SHP77 (cell line): ENCODE measurements at places on chromosomes 11 and 22.
A peak's percentile ranks its signal among the peaks of the same experiment; 100 is the strongest.

GRCh38 chr11:30285416-30286121, 37.3 kb upstream of the ARL14EP start:
- DNase-seq = no peak

DNA sequence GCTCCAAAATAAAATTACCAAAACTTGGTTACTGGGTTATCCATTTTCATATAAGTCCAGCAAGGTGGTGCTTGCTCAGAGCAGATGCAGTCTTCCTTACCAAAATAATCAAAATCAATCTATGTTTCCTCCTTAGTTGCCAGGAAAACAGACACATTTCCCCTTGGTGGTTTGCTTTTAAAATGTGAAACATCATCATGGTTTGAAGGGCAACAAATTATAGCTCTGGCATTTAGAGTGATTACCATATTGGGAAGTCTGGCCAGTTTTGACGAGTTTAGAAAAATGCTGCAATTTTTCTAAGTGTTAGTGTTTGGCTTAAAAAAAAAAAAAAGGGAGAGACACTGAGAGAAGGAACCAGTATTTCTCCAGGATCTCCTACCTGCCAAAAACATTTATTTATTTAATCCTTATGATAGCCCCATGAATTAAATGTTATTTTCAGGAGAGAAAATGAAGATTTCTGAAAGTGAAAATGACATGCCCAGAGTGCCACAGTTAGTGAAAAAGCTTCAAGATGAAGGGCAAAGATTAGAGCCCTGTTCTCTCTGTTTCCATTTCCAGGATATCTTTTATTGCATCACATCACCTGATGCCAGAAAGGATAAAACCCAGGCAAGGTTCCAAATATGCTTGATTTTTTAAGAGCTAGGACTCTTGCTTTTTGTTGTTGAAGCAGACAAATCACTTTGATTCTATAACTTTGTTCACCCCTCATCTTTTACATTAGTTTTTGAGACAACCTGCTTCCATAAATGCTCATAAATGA, 29.6 kb upstream of the TBCEL start:
- DNase-seq = no peak

DNA sequence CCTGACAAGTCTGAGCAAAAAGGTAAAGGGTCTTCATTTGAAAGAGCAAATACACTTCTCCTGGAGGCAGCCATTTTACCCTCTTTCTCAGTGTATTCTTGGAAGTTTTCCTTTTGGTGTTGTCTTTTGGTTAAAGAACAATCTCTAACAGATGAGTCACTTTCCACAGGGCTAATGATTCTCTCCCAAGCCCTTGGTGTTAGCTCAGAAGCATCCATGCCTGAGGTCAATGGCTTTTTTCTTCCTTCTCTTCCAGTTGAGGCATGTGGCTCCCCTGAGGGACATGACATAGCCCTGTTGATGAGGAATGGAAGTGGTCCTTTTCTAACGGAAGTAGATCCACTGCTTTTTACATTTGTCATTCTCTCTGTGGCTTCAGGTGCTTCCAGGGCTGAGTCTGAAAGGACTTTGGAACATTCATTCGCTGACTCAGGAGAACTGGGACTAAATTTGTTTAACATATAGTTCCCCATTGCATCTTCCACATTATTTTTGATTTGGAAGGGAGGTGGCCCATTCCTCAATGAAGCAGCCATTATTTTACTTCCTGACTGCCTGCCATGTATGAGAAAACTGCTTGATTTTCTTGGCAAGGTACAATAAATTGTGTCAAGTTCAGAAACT, 13.8 kb upstream of the POGLUT3 start:
- DNase-seq = no peak

GRCh38 chr11:47434011-47434786, 8.0 kb upstream of the PSMC3 start:
- no peak for DNase-seq

DNA sequence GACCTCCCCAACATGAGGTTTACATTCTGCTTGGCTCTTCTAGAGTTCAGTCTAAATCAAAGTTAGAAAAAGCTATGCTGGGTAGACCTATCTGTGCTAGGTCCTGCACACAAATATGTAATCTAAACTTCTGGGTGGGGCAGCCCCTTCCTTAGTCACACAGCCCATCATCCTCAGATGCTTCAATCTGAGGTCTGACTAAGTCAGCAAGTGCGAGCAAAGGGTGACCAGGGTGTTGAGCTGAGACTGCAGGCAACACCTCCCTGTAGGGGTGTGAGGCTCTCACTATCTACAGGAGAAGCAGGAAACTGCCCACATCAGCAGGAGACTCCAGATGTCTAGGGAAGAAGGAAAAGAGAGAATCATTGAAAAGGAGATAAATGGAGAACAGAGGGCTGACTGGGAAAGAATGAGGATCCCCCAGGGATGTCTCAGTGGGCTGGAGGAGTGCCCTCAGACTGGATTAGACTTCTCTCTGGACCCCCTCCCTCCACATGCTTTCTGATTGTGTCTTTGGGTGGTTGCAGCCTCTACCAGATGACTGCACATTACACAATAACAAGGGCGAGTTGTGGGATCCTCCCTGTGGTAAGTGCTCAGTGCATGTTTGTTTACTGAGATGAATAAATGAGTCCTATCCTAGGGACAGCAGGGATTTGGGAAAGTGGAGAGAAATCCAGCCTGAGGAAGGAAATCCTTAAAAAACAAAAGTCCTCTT, 266.2 kb upstream of the PLET1 start:
- no peak for DNase-seq

DNA sequence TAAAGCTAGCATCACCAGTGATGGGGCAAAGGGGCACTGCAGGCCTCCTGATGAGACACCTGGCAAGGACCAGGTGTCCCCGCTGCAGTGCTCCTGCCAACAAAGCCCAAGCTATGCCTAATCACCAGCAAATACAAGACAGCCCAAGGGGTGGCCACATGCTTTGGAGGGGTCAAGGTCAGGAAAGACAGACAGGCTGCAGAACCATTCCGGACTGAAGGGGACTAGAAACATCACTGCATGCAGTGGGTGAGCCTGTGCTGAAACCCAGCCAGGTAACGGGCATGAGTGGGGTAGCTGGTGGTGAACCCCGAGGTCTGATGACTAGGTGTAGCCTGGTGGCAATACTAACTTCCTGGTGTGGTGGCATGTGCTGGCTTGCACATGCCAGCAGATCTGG, 111.1 kb downstream of the MED15 start:
- DNase-seq = no peak

DNA sequence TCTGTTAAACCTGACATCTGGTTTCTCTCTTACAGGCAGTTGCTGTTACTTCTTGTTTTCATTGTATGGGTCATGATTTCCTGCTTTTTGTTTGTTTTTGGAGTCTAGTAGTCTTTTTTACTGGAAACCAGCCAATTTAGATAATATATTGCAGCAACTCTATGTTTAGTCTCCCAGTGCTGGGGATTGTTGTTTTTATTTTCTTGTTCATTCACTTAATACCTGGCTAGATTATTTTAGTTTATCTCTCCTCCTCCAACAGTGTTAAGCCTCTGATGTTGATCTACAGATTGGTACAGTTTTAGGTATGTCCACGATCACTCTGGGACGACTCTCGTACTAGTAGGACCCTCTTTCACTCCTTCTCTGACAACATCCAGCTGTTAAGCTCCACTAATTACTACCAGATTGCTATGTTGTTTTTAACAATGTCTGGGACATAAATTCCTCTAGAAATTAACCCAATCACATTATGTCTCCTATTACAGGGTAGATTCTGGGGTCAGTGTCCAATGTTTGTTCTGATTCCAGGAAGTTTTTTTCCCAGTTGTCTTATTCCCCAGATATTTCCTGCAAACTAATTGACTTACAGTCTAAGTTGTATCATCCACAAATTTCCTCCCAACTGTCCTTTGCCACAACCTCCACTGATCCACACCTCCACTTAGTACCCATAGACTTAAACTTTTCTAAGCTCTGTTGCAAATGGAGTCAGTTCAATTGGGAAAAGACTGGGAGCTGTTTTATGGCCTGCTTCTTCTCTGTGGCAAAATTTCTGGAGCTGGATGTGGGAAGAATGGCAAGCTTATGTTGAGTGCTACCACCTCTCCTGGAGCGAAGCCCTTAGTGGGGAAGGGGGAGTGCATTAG, 1280.6 kb upstream of the CNTN5 start:
- peak; percentile 18 for DNase-seq

DNA sequence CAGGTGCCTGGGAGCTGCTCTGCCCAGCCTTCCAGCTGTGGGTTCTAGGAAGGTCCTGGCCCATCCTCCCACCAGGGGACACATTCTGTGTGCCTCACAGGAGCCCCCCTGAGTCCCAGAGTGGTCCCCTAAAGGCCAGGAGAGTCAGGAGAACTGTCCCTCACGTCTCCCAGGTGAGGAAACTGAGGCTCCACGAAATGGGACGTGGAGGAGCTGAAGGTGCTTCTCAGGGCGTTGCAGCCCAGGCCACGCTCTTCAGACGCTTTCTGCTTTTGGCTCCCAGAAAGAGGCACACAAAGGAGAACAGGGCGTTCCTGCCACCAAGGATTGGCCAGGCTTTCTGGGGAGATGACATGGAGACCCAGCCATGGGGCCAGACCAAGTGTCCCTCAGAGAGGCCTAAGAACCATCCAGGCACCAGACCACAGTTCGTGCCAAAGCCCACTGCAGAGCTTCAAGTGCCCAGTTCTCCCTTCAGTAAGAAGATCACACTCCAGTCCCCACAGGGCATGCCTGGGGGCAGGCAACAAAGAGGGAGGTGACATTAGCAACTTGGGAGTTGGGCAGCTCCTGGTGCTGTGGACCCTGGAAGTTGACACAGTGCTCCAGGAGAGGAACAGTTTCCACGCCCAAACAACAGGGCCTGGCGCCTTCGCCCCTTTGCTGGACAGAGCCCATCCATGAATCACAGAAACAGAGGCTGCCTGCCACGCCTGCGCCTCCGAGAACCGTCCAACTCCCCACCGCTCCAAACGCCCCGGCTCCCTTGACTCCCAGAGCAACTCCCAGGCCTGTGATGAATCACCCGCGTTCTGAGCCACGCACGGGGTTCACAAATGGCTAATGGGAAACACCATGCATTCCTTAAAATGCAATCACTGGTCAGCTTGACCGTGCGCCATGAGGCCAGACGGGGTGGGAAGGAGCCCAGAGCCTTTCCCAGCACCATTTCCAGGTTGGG, 589.2 kb downstream of the BRD1 start:
- DNase-seq = no peak

DNA sequence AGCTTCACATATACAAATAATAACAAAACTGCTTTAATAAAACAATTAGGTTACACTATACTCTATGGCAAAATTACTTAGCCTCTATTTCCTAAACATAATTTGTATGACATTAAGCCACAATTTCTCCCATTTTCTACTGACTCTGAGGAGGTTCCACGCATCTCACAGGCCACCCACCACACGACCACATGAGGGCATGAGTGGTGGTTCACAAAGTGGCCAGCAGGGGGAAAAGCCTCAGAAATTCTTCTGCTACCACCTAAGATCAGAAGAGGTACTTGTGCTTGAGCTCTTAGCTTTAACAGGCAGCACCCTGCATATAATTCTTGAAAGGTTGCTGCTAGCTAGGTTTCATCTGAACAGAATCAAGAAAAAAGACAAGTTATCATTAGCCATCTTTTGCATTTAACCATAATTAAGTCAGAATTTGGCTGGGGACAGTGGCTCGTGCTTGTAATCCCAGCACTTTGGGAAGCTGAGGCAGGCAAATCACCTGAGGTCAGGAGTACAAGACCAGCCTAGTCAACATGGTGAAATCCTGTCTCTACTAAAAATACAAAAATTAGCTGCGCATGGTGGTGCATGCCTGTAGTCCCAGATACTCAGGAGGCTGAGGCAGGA, 7.7 kb downstream of the LPXN start:
- DNase-seq = peak; percentile 1

- peak; percentile 44 for DNase-seq
Measured at GRCh38 chr11:111977146-111978027, 40.2 kb downstream of the DIXDC1 start.

GRCh38 chr11:45209000-45209879, 62.8 kb downstream of the PRDM11 start:
- no peak for DNase-seq

- DNase-seq = no peak
Measured at GRCh38 chr22:49301398-49302149, 526.1 kb downstream of the BRD1 start.

DNA sequence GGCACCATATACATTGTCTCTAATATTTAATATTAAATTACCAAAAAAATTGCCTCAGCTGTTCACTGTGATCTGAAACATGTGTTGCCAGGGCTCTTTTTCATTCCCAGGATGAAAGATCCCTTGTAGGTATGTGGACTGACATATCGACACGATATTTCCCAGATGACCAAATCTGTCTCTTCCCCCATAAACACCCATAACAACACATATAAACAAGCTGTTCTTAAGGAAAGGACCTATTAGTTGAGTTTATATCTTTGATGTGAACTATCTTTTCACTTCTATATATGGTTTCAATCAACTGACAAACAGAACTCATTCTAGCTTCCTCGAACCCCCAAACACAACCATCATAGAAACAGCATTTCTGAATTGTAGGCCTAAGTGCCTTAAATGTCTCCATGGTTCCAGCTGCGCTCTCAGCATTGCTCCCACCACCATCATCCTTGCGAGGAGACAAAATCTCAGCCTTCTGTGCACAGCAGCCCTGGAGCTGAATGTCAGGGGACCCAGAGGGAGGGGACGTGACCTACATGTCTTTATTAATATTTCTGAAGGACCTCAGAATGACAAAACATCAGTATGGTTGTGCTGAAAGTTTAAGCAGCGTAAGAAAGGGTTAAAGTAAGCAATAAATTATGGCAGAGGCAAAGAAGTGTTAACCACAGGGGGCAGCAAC, 67.0 kb downstream of the ETS1 start:
- DNase-seq = no peak

- DNase-seq = no peak
Measured at GRCh38 chr22:33770723-33771122, 149.6 kb downstream of the LARGE1 start.

DNA sequence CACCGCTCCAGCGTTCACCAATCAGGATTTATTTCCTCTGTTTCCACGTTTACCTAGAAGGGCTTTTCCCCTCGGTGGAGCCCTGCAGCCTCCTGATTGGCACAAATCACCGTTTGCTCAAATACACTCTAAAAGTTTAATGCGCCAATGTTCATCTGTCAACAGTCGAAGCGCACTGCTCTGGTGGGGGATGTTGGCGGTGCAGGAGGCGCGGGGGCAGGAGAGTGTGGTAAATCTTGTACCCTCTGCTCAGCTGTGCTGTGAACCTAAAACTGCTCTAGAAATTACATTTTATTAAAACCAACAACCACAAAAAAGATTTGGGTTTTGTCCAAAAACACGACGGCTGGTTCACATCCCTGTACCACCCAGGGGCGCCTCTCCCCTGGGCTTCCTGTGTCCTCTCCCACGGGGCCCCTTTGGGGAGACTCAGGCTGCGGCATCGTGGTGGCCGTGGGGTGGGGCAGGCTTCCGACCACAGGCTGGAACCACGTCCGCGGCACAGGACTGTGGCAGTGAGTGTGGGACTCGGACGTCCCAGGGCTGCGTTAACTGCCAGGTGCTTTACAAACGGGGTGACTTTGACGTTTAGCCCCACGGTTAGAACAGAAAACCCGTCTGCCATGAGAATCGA, 13.5 kb downstream of the TTLL8 start:
- DNase-seq = no peak

GRCh38 chr11:67646535-67647336, 3.8 kb downstream of the ACY3 start:
- no peak for DNase-seq

GRCh38 chr11:119907878-119908572, 179.0 kb upstream of the NECTIN1 start:
- DNase-seq = no peak

GRCh38 chr22:37178350-37179125, 9.5 kb downstream of the C1QTNF6 start:
- no peak for DNase-seq

GRCh38 chr22:20116376-20116950, 559 bp downstream of the RANBP1 start:
- no peak for DNase-seq
